ENCODE measurements at places on chromosomes 3 and 15. TPM values are rescaled to one million over a fixed set of nuclear protein-coding genes. Genes with fewer than 3 reads are reported as not detected.

DNA sequence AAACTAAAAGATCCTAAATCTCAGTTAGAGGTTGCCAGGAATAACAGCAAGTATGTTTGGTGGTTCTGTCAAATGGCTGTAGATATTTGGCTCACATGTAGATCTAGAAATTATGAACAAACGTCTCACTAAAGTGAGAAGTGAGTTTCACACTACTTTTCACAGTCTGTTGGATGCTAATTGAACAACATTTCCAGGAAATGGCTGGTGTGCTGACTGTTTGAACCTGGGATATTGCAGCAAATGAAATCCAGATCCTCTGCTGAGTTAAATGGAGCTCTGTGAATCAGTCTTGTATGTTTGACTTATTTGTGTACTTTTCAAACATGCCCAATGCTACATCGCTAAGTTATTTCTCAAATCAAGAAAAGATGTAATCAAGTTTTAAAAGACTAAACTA is 21.3 kb upstream of the RSL24D1 start:
- no peak for DNase-seq

DNA sequence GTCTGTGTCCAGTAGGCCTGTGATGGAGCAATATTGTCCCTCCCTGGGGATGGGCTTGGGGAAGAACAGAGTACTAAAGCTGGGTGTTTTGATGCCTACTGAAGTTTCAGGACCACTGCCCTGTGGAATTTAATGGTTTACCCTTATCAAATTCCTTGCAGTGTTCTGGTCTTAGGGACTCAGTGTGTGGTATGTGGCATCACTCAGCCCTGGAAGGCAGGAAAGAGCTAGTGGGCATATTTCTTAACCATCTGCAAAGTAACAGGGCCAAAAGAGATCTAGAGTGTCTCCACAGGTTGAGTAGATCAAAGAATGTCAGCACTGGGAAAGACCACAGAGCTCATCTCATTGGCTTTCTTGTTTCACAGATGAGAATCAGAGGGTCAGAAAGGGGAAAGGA is 11.8 kb upstream of the SCN10A start:
- DNase-seq, result no peak

DNA sequence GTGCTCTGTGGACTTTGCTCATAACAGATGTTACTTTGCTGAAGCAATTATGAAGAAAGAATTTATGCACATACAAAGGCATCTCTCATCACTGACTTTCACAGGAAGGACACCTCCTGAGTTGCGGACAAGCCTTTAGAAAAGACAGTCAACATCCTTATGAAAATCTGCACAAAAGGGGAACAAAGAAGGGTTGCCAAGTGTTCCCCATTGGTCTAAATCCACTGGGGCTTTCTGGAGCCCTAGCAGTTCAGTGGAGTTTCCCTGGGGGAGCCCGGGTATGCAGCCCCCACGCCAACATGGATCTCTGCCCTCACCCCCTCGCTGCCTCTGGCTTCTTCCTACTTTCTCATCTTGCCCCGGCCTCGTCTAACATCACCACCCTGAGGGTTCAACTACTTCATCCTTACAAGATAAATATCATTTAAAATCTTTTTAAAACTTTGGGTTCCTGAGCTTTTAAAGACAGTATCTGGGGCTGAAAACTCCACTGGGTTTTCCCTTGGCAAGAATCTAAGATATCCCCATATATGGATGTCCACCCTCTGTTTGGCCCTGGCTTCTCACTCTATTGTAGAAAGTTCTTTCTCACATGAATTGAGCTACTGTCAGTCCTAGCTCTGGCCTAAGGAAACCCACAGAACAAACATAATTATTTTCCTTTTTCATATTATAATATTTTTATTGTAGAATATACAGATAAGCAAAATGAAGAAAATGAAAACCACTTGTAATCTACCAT is 207.9 kb upstream of the RGMA start:
- DNase-seq, result no peak

- no peak for DNase-seq
Measured at GRCh38 chr3:18572809-18573208, 147.7 kb upstream of the SATB1 start.

DNA sequence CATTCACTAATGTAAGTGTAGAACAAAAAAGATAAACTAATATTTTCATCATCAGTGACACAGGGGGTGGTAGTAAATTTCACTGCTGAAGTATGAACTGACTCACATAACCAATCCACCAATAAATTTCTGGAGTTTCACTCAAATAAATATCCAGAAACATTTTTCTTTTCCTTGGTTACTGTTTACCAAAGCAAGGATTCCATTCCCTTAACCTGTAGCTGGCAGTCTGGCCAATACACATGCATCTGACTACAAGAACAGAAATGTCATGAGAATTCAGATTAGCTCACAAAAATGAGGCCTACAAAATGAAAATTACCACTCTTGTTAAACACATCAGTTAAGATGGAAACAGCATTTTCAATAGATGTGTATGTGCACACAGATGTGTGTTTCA is 80.3 kb downstream of the STAG1 start:
- DNase-seq, result no peak

DNA sequence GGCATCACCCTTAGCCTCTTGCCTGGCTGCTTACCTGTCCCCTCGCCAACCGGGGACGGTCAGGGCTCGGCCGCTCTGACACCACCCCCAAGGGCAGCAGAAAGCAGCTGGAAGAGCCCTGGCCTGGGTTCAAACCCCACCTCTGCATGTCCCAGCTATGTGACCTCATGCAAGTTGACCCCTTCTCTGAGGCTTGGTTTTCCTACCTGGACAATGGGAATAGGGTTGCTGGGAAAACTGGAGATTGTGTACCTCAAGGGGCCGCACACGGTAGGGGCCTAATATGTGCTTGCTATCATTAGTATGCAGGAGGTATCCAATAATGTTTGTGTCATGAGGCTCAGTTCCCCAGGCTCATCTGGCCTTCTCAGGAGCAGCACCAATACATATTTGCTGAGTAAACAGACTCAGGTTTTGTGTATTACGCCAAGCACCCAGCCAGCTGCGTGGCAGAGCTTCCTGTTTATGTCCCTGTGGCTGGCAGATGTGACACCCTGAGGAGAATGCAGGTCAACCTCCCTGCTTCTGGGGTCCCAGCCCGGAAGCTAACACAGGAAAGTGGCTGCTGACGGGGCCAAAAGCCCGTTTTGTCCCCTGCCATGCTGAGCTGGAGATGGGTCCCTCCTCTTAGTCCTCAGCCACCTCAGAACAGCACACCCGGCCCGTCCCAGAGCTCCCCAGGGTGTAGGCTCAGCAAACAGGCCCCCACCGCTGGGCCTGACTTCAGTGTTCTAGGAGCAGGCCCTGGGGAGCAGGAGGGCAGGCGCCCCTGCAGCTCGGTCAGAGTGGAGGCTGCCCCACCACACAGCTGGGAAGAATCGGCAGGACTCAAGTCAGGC is 29.7 kb downstream of the PLXND1 start:
- peak; percentile 83 for DNase-seq

DNA sequence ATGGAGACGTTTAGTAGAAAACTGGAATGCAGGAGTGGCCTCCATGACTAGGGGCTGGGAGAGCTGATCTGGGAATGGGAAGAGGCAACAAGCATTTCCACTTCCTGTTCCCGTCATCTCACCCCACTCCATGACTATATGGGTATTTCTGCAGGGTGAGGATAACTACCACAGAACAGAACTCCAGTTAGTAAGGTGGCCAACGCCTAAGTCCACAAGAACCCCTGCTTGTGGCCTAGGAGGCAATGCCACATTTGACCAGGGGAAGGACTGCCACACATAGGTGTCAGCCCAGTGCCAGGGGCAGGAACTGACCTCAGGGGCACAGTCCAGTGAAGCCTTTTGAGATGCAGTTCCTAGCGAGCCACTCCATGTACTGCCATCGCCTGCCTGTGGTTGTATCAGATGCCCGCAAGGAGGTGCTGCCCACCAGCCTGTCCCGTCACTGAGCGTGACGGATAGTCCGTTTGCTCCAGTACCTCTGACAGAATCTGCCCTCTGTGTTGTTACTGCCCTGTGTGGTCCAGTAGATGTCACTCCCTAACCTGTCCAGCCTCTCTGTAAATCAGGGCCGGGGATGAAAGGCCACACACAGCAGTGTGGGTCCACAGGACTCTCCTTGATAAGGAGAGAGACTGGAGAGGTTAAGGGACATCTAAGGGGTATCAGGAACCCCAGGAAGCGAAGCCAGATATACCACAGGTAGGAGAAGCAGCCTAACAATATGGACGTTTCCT is 3.5 kb upstream of the MTFMT start:
- peak; percentile 46 for DNase-seq

GRCh38 chr3:113421082-113421481 is 20.2 kb downstream of the CFAP44 start:
- no peak for DNase-seq

GRCh38 chr3:71074423-71074822 is 509.1 kb downstream of the FOXP1 start:
- DNase-seq, result no peak

GRCh38 chr15:48400086-48400485 is 68.9 kb downstream of the DUT start:
- DNase-seq, result no peak

DNA sequence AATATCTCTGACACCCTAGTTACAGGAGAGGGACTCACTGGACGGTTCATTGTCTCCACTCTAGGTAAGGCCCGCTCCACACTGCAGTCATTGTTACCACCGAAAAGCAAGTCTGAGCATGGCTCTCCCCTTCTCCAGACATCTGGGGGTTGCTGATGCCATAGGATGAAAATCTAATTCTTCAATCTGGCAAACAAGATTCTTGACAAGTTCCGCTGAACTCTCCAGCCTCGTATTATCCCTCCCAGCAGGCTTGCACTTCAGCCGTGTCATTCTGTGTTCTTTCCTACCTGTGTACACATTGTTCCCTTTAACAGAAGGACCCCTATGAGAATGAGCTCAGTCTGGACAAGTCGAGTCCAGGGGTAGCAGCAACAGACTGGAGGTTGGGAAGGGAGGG is 152.3 kb upstream of the NR2E3 start:
- no peak for DNase-seq

- no peak for DNase-seq
Measured at GRCh38 chr3:46709157-46709654, 8.0 kb downstream of the TMIE start.

- no peak for DNase-seq
Measured at GRCh38 chr3:169662843-169663160, 710 bp downstream of the MECOM start.

DNA sequence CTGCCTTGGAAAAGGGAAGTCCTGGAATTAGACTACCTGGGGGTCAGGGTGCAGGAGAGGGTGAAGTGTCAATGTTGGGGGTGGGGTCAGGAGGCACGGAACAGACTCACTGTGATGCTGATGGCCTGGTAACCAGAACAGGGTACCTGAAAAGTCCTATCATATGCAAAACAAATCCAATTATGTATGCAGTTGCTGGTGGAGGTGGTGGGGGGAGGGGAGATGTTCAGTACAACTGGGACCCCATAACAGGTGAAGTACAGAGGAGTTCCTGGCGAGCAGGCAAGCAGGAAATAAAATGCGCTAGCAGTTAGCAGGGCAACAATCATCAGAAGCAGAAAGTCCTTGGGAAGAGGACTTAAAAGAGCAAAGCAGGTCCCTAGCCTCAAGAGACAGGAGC is 4.2 kb upstream of the KATNBL1 start:
- no peak for DNase-seq

GRCh38 chr15:101198031-101198575 is 53.7 kb downstream of the CHSY1 start:
- DNase-seq, result no peak

DNA sequence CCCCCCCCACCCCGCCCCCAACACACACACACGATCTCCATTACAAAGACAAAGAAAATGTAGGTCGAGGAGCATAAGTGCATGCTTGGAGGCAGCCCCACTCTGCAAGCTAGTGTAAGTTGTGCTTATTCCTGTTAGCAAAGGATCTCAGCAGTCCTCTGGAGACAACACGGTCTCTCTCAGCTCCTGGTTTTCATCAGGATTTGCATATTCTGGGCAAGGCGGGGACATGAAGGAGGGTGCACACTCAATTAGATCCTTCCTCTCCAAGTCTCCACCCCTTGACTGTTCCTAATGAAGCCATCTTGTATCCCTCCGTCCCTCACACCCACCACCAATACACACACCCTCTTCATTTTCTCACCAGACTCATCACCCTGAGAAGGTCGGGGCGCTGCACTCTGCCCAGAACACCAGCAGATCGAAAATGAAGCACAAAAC is 63.8 kb downstream of the MRPL46 start:
- DNase-seq, result no peak

DNA sequence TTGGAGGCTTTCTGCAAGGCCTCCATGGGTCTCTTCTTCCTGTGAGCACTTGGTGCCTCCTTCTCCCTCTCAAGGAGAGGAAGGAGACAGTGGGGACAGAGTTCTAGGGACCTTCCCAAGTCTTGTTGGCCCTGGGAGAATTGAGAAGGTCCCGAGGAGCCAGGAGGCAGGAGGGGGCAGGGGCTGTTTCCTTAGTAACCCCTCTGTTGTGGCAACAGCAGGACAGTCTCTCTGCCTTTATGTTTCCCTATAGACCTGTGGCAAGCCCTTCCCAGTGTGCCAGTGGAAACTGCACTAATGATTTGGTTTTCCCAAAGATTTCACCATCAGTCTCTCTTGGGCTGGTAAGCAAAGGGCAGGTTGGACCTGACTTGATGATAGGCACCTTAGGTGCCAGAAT is 87.8 kb upstream of the GALNT15 start:
- no peak for DNase-seq

- DNase-seq, result no peak
Measured at GRCh38 chr3:28150465-28151206, 90.8 kb upstream of the CMC1 start.

- no peak for DNase-seq
Measured at GRCh38 chr15:47194718-47195117, 522.6 kb upstream of the SEMA6D start.

- no peak for DNase-seq
Measured at GRCh38 chr15:100769043-100769974, 110.3 kb upstream of the ALDH1A3 start.

Gene ESYT3
- 0.50 TPM for total RNA-seq

Gene PLA2G4B
- total RNA-seq, result 6.0 TPM

Gene BFSP2
- 1.0 TPM for total RNA-seq

Gene XRN1
- total RNA-seq, result 103 TPM

Gene PP2D1
- total RNA-seq, result not detected

Gene KLF15
- total RNA-seq, result not detected

Gene FEZF2
- not detected for total RNA-seq

Gene LRRC34
- 5.6 TPM for total RNA-seq

Gene FAN1
- total RNA-seq, result 10.1 TPM

Gene CASR
- total RNA-seq, result 0.10 TPM
